ENCODE measurements at places on chromosomes 4 and X. TPM values are rescaled to one million over a fixed set of nuclear protein-coding genes. Genes with fewer than 3 reads are reported as not detected.

The LYAR gene
- total RNA-seq = 12.5 TPM

The ETDB gene
- not detected for total RNA-seq

The KLHL15 gene
- total RNA-seq = 6.6 TPM

The ITGB1BP2 gene
- total RNA-seq = 111 TPM

The DLG3 gene
- 7.9 TPM for total RNA-seq

The CENPVL2 gene
- not detected for total RNA-seq

The UGT2B15 gene
- not detected for total RNA-seq

The UNC5C gene
- total RNA-seq = 2.0 TPM

The GAGE12E gene
- total RNA-seq = not detected

The ETNPPL gene
- 10.6 TPM for total RNA-seq

- H3K27me3 ChIP-seq = no peaks in the 10 kb centered on the region
- no peak for DNase-seq
- no peaks in the 10 kb centered on the region for H3K36me3 ChIP-seq
- no peak overlapping the region for H3K4me3 ChIP-seq
Measured at GRCh38 chr4:142104041-142104440, 467.7 kb downstream of the IL15 start.

DNA sequence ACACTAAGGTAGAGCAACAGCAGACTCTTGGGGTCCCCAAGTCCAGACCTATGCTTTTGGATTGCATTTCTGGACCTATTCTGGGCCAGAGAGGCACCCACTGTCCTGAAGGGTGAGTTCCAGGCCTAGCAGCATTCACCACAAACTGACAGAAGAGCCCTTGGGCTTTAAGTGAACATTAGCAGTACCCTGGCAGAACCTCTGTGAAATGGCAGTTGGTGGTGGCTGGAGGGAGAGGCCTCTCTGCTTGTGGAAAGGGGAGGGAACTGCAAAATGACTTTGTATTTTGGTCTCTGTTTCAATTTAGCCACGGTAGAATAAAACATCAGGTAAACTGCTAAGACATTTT is 1211.9 kb downstream of the PCDH18 start:
- no peaks in the 10 kb centered on the region for H3K36me3 ChIP-seq
- H3K27me3 ChIP-seq = no peaks in the 10 kb centered on the region
- DNase-seq = no peak
- H3K4me1 ChIP-seq = no peaks in the 10 kb centered on the region
- no peak overlapping the region for H3K4me3 ChIP-seq

DNA sequence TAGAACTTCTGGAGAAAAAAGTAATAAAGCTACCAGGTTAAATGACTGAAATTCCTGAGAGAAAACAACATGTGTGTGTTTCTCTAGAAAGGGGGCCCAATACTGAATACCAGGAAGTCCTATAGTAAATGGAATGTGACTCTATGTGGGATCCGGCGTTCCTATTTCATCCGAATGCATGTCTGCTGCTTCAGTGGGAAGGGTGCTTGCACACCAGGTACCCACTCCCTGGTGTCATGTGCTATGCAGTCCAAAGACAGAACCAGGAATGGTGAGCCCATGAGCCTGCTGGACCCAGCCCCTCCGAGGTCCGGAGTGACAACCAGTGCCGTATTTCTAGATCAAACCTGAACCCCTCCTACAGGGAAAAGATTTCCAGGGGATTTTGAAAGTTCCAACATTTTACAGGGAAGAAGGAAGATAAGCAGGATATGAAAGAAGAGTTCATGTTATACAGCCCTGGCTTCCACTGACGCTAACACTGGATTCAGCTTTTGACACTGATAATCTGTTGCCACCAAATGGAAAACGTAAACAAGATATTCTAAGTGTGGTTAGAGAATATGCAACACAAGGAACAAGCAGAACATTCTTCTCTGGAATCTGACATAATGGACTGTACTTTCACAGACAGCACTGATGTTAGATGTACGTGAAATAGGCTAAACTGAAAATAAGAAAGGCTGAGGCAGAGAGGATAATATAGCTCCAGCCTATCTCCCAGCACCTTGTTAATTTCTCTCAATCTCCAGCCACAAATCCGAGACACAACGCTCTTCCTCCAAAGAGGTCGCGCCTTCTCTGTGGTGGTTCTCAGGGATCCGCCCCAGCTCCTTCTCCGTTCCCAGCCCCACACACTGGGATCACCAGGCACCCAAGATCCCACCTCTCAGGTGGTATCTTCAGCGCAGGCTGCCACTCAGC is 725 bp upstream of the CXCL1 start:
- no peaks in the 10 kb centered on the region for H3K36me3 ChIP-seq
- peaks cover 18% of the 10 kb centered on the region for H3K4me1 ChIP-seq
- H3K27ac ChIP-seq = peak overlapping the region; percentile 74
- no peak for DNase-seq
- H3K4me3 ChIP-seq = peak overlapping the region; percentile 75
- H3K27me3 ChIP-seq = peaks cover 24% of the 10 kb centered on the region

GRCh38 chrX:19372547-19373331 is 29.0 kb downstream of the PDHA1 start:
- no peak overlapping the region for H3K27ac ChIP-seq
- no peaks in the 10 kb centered on the region for H3K27me3 ChIP-seq
- no peak for DNase-seq
- peak overlapping the region; percentile 63 for H3K4me3 ChIP-seq
- no peaks in the 10 kb centered on the region for H3K36me3 ChIP-seq
- H3K4me1 ChIP-seq = no peaks in the 10 kb centered on the region

GRCh38 chrX:123525123-123525725 is 207.6 kb downstream of the THOC2 start:
- H3K4me3 ChIP-seq = no peak overlapping the region
- H3K36me3 ChIP-seq = no peaks in the 10 kb centered on the region
- DNase-seq = no peak
- no peaks in the 10 kb centered on the region for H3K4me1 ChIP-seq

DNA sequence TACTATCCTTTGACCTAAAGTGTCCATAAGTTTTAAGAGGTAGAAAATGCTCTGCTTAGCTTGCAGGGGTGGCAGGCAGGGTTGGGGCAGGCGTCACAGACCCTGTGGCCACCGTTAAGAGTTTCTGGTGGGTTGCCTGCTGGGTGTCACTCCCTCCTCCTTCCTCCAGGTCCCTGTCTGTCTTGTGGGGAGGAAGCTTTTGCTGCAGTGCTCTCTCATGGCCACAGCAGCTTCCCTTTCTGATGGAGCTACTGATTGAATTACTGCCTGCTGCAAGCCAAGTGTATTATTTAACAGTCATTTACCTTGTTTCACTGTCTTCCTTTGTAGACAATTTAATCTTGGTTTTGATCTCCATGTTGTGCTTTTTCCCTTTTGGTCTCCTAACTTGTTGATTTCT is 384.6 kb downstream of the IDS start:
- H3K27ac ChIP-seq = no peak overlapping the region
- no peak overlapping the region for H3K4me3 ChIP-seq
- H3K36me3 ChIP-seq = no peaks in the 10 kb centered on the region
- no peaks in the 10 kb centered on the region for H3K27me3 ChIP-seq
- no peak for DNase-seq

DNA sequence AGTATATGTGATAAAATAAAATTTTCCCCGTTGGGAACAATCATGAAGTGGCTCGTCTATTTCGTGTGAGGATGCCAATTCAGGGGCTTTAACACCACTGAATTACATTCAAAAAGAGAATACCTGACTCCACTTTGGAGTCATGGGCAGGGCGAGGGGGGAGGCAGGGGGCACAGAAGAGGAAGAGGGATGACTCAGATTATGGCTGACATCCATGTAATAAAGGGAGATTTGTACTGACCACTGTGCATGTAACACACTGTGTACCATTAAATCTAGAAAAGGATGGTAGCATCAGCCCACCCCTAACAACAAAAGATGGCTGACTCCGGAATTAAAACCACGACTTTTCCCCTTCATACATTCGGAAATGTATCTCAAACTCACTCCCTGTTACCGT is 1.3 kb downstream of the SLC9A7 start:
- H3K36me3 ChIP-seq = no peaks in the 10 kb centered on the region
- peaks cover 5% of the 10 kb centered on the region for H3K4me1 ChIP-seq
- no peak overlapping the region for H3K4me3 ChIP-seq
- H3K27ac ChIP-seq = no peak overlapping the region
- H3K27me3 ChIP-seq = peaks cover 4% of the 10 kb centered on the region

DNA sequence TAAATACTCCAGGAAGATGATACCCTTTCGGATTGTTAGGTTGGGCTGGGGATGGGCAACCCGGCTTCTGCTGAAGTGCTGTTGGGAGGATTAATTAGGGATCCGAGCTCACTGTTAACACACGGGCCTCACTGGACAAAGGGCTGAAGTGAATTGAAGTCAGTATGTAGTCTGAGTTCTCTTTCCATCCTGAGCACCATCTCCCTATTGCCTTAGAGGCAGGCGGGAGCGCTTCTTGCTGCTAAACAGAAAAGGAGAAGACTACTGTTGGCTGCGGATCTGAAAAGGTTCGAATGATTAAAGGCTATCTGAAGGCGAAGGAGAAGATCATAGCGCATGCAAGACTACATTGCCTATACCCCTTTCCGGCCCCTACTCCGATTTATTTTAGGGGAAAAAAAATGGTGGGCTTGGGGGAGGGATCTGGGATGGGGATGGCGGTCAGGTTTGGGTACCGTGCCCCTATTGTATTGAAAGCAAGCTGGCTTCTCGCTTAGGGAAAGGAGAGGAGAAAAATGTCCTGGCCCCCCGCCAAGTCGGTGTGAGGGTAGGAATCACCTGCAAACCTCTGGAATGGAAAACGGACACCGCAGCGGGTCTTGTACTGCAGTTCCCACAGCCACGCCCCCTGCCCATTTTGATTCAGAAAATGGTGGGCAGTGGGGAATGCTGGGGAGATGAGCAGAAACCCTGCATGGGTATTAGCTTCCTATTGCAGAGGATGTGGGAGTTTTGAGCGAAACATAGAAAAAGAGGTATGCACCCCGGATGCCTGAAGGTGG is 22.3 kb downstream of the MORF4L2 start:
- DNase-seq = no peak
- H3K4me1 ChIP-seq = no peaks in the 10 kb centered on the region
- no peak overlapping the region for H3K27ac ChIP-seq
- no peak overlapping the region for H3K4me3 ChIP-seq
- peaks cover 4% of the 10 kb centered on the region for H3K27me3 ChIP-seq
- H3K36me3 ChIP-seq = no peaks in the 10 kb centered on the region

- H3K27ac ChIP-seq = no peak overlapping the region
- DNase-seq = no peak
- H3K4me3 ChIP-seq = no peak overlapping the region
- no peaks in the 10 kb centered on the region for H3K27me3 ChIP-seq
Measured at GRCh38 chr4:39657465-39657864, 18.8 kb upstream of the SMIM14 start.

DNA sequence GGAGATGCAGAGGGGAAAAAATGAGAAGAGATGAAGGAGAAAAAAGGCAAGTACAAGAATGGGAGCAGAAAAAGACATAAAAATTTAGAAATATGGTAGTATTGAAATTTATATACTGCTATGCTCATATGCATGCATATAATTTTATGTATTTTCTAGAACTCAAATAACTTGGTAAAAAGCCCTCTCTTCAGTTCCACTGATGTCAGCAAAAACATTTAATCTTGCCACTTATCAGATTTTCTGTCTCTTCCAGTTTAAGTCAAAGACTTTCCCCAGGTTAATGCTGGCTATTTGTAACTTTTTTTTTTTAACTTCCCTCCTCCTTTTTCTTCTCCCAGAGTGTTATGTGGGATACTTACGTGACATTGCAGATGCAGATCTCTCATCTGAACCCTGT is 617.5 kb upstream of the CPEB2 start:
- no peaks in the 10 kb centered on the region for H3K36me3 ChIP-seq
- no peak for DNase-seq
- no peaks in the 10 kb centered on the region for H3K27me3 ChIP-seq
- no peak overlapping the region for H3K27ac ChIP-seq
- no peaks in the 10 kb centered on the region for H3K4me1 ChIP-seq

GRCh38 chrX:56618323-56618722 is 54.9 kb downstream of the UBQLN2 start:
- no peak overlapping the region for H3K27ac ChIP-seq
- no peak for DNase-seq
- no peaks in the 10 kb centered on the region for H3K27me3 ChIP-seq
- H3K4me3 ChIP-seq = no peak overlapping the region
- no peaks in the 10 kb centered on the region for H3K4me1 ChIP-seq
- no peaks in the 10 kb centered on the region for H3K36me3 ChIP-seq

DNA sequence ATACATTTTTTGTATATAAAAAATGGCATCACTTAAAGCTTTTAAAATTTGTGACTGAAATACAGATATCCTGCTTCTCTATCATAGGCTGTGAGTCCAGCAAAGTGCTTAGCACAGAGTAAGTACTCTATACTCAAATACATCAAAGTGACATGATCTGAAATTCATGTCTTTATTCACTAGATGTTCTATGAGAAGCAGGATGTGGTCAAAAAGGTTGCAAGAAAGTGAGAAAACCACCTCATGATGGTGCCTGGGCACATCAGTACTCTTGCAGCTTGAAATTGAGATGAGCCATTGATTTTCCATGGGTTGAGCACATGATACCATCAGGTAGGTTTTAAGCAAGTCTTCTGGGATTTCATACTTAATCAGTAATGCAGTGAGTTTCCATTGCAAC is 20.4 kb upstream of the SFRP2 start:
- no peaks in the 10 kb centered on the region for H3K36me3 ChIP-seq
- no peak overlapping the region for H3K27ac ChIP-seq
- H3K4me3 ChIP-seq = no peak overlapping the region

DNA sequence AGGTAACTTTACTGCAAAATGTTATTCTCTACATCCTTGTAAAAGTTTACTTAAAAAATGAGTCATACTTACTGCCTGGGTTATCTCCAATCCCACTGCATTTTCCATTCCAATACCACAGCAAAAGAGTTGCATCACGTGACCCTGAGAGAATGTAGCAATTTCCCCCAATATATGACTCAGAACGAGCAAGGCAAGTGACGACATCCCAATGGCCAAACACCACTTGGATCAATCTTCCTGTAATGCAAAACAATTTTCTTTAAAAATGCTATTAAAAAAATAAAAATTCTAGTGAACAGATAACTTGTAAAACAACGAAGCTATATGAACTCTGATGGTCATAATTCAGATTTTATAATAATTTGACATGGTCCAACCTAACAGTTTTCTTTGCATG is 224.3 kb downstream of the DCLK2 start:
- no peaks in the 10 kb centered on the region for H3K36me3 ChIP-seq
- DNase-seq = no peak
- no peaks in the 10 kb centered on the region for H3K27me3 ChIP-seq
- H3K4me1 ChIP-seq = no peaks in the 10 kb centered on the region
- no peak overlapping the region for H3K4me3 ChIP-seq

GRCh38 chr4:153366486-153366885 is 22.0 kb downstream of the MND1 start:
- H3K4me1 ChIP-seq = no peaks in the 10 kb centered on the region
- H3K36me3 ChIP-seq = no peaks in the 10 kb centered on the region
- H3K27ac ChIP-seq = no peak overlapping the region
- no peaks in the 10 kb centered on the region for H3K27me3 ChIP-seq

GRCh38 chr4:24419181-24420034 is 164.9 kb downstream of the DHX15 start:
- no peak overlapping the region for H3K27ac ChIP-seq
- H3K36me3 ChIP-seq = no peaks in the 10 kb centered on the region
- no peaks in the 10 kb centered on the region for H3K27me3 ChIP-seq
- DNase-seq = peak; percentile 71

GRCh38 chr4:124478470-124478869 is 234.1 kb downstream of the ANKRD50 start:
- H3K27me3 ChIP-seq = no peaks in the 10 kb centered on the region
- no peak for DNase-seq

GRCh38 chr4:75916091-75916661 is 13.9 kb upstream of the PPEF2 start:
- H3K27ac ChIP-seq = no peak overlapping the region
- DNase-seq = no peak
- H3K4me3 ChIP-seq = no peak overlapping the region
- H3K36me3 ChIP-seq = peaks cover 43% of the 10 kb centered on the region
